ENCODE measurements at places on chromosomes 12 and 14.

DNA sequence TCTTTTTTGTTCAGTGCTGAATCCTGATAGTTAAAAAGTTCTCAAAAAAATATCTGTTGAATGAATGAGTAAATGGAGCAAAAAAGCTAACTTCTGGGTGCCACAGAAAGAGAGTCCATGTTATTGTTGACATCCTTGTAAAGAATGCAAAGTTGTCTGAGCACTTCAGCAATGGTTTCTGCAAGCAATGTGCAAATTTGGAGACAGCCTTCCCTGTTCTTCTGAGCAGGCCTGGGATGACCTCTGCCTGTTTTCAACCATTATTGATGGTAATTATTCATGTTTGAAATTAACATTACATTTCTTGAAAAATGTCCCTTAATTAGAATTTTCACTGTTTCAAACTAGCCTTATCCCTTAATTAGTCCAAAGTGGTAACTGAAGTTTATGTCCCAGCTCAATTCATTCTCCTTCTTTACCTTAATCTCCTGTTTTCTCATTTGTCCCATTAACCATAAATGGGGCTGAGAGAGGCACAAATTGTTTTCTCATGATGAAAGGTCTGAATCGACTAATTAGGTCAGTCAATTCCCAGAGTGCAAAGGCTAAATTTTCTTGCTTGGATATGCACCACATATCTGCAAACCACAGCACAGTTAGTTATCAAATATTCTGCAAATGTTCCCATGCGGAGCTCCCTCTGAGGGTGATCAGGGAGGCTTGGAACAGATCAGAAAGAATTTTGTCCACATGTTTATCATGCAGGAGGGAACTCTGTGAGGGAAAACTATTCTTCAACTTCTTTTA is 139.4 kb upstream of the KRR1 start:
- DNase-seq, result no peak

- no peak for DNase-seq
Observed at GRCh38 chr14:91464615-91465205, 45.4 kb downstream of the PPP4R3A start.

DNA sequence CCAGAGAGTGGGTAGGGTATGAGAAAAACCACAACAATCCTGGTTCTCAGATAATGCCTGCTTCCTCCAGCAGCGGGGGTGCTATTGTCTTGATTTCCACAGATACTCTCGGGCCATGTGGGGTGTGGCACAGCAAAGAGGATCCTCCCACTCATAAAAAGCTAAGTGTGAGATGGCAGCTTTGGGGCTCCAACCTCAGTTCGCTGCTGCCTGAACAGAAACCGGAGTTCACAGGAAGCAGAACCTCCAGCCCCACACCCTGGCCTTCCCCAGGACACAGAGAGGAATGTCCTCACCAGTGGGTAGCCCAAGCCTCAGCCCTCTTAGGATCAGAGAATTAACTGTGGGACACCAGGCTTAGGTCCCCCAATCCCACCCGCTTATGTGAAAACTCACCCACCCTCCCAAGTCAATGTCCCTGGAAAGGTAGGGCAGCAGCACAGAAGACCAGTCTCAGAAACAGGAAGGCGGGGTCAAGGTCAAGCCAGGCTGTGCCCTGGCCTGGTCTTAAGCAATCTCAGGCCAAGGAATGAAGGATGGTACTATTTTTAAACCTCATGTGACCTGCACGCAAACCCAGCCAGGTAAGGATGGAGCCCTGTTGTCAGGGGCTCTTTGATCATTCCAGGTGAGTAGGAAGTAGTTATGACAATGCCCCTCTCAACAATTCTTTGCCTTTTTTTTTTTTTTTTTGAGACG is 9.0 kb downstream of the KCTD10 start:
- no peak for DNase-seq

DNA sequence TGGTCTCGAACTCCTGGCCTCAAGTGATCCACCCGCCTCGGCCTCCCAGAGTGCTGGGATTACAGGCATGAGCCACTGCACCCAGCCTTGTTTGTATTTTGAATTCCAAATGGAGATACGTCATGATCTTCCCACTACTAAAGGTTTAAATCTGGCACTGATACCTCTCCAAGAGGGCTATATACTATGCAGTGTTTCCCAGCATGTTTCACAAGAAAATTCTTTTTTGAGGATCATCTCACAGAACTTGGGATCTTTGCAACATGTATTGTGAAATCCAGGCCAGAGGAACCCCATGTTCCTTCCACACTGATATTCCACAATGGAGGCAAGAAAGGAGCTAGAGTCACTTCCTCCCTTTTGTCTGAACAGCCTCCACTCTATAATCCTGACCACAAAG is 112.7 kb downstream of the NT5DC3 start:
- no peak for DNase-seq

DNA sequence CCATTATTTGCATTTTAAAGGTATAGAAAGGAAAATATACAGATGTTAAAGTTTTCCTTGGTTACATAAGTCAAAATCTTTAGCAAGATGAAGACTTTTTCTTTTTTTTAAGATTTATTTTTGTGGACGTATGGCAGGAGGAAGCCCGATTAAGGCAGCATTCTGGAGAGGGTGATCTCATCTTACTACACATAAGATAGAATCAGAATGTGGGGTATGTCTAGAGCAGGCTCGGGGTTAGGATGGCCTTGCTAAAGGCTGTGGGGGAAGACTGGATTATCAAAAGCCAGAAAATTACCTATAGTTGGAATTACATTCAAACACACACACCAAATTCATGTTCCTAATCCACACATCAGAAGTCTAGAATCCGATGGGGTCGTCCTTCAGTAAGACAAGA is 79.6 kb upstream of the OTOGL start:
- no peak for DNase-seq
